ENCODE measurements at places on chromosomes 11 and 22.

GRCh38 chr11:65834202-65834601 lies 439 bp downstream of the SNX32 start:
- no peak for DNase-seq

DNA sequence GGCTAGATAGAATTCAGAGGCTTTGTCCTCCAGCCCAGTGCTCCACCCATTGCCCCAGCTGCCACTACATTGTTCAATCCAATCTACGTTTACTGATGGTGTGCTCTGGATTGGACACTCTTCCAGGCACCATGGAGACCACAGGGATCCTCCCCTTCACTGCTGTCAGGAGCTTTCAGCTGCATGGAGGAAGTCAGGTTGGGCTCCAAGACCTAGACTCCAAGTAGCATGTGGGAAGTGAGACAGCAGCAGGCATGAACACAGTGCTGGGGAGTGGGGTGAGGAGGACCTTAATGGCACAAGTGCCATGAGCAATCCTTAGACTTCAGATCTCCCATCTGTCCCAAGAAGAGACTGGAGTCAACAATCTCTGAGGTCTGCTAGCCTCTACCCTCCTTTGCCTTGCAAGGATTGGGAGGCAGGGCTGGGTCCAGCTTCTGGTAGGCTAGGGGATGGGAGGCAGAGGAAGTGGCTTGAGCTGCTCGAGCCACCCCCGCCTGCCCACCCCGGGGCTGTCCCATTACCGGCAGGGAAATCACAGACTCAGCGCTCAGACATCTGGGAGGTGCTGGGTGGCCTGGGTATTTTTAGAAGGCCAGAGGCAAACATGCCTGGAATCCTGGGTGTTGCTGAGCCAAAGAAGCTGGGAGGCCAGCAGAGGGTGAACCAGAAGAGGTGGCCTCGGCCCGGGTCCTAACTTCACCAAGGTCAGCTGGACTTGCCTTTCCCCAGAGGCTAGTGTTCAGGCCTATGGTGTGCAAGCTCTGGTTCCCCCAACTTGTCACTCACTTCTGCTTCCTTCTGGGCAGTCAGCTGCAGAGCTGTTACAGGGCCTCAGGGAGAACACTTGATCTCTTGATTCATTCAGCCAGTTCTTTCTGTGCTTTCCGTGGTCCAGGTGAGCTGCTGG lies 15.2 kb upstream of the FCHSD2 start:
- DNase-seq: no peak

DNA sequence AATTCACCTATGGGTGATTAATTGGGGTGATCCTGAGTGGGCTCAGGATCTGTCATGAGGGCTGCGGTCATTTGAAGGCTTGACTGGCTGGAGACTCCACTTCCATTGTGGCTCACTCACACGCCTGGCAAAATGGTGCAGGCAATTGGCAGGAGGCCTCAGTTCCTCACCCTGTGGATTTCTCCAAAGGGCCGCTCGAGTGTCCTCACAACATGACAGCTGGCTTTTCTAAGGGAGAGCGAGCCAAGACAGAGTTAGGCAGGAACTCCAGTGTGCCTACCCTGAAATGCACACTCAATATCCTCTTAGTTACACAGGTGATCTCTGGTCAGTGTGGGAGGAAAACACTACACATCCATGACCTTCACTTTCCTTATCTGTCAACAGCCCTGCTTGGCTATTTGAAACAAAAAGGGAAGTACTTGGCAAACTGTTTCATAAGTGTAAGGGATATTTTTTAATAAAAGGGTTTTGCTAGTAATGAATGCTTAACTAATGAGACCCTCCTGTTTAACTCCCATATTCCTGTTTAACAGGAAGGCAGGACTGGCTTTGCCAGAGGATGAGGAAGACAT lies 25.7 kb downstream of the OSBP2 start:
- no peak for DNase-seq

DNA sequence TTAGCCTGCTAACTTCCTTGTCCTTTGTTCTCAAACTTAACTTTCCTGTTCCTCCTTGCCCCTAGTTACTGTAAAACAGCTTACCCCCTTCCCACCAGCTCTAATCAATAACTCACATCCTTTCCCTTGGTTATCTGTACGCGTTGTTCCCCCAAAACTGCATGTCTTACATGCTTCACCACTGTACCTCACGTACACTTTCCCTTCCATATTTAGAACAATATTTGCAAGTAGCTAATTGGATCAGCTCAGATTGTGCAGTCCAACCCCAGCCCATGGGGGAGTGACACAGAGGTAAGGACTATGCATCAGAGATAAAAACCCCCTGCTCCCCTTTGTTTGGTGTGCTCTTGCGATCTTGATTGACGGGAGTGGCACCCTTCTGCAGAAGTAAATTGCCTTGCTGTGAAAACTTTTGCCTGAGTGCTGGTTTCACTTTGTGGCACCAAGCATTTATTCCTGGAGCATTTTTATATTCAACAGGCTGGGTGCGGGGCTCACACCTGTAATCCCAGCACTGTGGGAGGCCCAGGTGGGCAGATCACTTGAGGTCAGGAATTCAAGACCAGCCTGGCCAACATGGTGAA lies 30.9 kb downstream of the MIF start:
- DNase-seq: no peak

DNA sequence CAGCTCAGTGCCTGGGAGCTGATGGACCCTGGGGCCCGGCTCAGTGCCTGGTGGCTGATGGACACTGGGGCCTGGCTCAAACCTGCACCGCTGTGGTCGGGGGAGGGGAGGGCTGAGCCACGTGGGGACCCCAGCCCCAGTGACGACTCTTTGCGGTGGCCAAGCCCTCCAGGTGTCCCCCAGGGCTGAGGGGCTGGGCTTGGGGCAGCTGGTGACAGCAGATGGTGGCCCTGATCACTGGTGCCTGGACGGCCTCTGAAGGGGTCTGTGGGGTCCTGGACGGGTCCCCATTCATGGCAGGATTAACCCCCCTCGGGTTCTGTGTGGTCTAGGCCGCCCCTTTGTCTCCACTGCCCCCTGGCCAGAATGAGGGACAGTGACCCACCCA lies 3.4 kb upstream of the MUC5B start:
- DNase-seq: no peak

DNA sequence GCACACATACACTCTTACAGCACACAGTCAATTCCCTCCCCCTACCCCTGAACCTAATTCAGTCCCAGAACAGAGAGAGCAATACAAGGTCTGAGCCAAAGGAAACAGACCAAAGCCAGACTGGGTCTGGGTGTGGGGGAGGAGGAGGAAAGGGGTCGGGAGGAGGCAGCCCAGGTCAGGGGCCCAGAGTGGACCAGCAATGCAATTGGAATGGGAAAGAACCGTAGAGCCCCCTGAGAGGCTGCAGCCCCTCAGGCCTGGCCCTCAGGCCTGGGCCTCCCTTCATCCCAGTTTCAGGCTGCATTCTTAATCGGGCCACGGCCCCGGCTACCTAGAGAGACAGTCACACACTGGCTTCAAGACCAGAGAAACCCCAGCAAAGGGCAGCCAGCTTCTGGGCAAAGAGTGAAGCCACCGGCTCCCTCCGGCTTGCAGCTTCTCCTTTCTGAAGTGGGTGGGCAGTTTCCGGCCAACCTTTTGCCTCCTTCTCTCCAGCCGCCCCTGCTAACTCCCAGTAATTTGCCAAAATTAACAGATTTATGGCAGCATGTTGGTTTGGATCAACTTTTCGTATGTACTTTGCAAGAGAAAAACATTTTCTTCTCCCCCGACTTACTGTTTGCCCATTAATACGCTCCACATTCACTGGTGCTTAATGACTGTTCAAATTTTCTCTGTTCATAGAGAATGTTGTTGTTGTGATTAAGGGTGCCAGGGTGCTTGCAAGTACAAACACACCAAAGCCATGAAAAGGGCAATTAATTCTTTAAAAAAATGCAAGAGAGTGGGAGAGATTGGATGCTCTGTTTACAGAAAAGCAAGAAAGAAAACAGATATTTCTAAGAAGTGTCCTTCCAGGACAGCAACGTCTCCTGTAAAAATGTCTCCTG lies 488.3 kb downstream of the MN1 start:
- no peak for DNase-seq

DNA sequence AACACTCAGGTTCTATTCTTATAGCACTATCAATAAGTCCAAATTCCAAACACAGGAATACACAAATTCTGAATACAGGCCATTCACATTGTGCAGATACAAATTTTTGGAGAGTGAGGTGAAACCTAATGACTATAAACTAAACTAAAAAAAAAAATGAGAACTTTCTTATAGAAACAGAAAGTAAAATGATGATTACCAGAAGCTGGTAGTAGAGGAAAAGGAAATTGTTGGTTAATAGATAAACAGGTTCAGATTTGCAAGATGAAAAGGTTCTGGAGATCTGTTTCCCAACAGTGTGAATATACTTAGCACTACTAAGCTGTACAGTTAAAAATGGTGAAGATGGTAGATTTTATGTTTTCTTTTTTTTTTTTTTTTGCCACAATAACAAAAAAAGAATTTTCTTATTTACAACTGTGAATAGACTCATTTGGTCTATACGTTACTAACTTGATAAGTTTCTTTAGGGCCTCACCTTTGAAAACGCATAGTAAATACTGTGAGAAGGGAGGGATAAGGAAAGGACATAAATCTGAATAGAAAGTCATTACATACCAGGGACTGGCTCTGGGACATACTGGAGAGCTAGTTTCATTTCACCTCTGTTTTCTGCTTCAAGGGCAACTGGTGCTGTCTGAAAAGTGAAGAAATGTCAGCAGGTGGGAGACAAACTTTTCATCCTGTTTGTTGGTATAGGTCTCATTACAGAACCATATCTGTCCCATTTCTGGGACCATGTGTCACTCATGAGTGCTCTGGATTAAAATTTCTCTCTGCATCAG lies 14.2 kb upstream of the CCDC89 start:
- DNase-seq: no peak

- DNase-seq: no peak
Observed at GRCh38 chr22:36204632-36205015, 3.0 kb upstream of the APOL4 start.

All from stimulated activated CD8-positive, alpha-beta memory T cell treated with anti-CD3 and anti-CD28 coated beads, Interleukin-15, amount 100 ng/mL, for 1 hour (primary cell).